ENCODE measurements at places on chromosomes 2 and 18.

- DNase-seq, result no peak
Observed at GRCh38 chr2:230614913-230615332, 97.7 kb upstream of the CAB39 start.

- DNase-seq, result no peak
Observed at GRCh38 chr2:30029804-30030203, 108.4 kb upstream of the ALK start.

- peak; percentile 30 for DNase-seq
Observed at GRCh38 chr2:207682557-207682956, 28.9 kb upstream of the CCNYL1 start.

DNA sequence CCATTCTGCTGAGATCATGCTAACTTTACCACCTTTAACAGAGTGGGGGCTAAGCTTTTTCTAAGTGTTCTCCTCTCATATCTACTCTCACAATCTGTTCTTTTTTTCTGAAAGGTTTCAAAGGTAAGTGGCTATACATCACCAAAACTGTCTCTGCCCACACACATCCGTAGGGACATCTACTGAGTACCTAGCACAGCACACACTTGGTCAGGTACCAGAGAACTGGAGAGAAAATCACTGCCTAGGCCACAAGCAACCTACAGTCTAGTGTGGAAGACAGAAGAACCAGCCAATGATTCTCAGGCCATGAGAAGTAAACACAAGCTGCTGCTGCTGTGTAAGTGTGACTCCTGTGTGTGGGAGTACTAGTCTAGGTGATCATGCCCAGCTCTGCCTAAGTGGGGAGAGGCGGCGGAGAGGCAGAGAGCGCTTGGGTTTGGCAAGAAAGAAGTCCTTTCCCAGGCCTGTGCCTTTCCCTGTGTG, 176.1 kb upstream of the ZFP36L2 start:
- no peak for DNase-seq

DNA sequence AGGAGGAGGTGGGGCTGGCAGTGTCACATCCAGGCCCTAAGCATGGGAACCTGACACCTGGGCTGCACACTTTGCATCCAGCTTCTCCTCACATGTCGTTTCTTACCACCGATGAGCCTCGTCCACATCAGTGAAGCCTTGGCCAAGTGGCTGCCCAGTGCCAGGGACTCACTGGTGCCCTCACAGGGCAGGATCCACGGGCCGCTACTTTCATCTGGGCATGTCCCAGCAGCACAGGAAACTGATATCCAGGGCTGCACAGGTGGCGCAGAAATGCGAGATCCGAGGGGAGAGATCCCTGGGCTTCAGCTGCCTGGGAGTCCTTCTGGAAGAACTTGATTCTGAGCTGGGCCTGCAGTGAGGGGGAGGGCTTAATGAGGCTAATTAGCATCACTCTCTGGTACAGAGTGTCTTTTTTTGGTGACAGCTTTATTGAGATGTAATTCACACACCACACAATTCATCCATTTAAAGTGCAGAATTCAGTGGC, 291.6 kb upstream of the HDAC4 start:
- DNase-seq, result no peak

GRCh38 chr2:105186967-105187498, 54.5 kb upstream of the GPR45 start:
- DNase-seq, result no peak

DNA sequence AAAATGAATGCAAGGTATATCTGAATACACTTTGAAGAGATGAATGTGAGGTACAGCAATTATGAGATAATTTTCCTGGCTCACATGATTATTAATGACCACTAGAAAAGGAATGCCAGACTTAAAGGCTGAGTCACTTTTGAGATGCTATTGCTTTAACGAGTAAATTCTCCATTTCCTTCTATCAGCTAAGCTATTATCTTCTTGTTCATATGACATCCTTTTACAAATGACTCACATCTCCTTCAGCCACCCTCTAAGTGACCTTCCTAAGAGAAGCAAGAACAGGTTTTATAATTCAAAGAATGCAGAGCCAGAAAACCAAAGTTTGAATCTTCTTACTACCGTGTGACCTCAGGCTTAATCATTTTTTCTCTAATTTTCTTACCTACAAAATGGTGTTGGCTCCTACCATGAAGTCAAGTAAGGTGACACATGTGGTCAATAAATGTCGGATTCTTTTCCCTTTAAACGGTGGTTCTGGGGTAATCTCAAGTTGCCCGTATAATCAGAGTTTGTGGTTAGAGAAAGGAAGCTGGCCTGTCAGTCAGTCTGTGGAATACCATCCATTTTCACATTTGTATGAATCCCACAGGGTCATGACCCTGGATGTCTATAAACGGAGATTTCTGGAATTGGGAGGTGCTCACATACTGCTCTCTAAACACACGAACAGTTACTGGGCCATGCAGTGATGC, 184.0 kb upstream of the PID1 start:
- DNase-seq, result no peak

GRCh38 chr2:66427300-66427699, 7.6 kb upstream of the MEIS1 start:
- DNase-seq, result no peak

- DNase-seq, result peak; percentile 33
Observed at GRCh38 chr2:111122631-111123421, 2.1 kb downstream of the BCL2L11 start.

DNA sequence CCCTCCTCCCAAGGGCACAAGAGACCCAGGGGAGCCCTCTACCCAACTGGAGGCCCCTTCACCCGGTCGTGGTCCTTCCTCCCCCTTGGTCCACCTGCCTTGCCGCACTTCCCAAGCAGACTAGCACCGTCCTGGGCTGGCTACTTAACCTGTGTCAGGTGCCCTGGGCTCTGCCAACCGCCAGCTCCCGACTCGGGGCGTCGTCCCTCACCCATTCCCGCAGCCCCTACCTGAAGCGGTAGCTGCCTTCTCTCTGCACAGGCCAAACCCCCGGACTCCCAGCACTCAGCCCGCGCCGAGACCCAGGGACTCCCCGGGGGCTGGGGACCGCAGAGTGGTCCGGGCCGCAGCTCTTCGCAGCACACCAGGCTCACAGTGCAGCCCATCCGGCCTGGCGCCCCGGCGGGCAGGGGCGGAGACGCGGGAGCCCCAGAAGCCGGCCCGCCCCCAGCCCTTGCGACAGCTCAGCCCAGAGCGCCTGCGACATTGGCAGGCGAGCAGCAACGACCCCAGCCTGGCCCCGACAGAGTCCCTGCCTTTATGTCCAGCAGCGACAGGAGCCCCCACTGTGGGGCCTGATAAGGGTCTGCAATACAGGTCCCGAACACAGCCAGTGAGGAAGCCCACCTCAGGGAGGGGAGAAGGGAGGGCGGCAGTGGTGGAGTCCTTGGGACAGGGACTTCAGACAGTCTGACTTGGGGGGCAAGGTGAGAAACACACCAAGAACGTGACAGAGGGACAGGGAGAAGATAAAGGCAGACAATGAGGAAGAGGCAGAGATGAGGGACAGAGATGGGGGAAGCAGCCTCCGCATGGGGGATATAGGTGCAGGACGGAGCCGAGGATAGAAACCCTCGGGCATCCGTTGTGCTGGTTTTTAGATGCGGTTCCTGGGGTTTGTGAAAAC, 31.0 kb upstream of the TNS1 start:
- DNase-seq, result peak; percentile 57

DNA sequence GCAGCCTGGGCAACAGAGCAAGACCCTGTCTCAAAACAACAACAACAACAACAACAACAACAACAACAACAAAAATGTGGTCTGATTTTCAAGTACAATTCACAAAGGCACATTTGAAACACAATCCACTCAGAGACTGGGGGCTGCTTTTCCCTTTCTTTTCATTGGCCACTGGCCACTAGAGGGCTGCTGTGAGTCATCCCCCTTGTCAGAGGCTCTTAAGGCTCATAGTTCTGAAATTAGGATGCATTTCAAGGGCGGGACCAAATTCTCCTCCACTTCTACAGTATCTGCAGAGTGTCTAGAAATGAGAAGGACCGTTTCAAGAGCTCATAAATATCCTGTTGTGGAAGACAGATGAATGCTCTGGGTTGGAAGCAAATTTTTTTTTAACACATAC, 285.4 kb downstream of the NRXN1 start:
- no peak for DNase-seq

DNA sequence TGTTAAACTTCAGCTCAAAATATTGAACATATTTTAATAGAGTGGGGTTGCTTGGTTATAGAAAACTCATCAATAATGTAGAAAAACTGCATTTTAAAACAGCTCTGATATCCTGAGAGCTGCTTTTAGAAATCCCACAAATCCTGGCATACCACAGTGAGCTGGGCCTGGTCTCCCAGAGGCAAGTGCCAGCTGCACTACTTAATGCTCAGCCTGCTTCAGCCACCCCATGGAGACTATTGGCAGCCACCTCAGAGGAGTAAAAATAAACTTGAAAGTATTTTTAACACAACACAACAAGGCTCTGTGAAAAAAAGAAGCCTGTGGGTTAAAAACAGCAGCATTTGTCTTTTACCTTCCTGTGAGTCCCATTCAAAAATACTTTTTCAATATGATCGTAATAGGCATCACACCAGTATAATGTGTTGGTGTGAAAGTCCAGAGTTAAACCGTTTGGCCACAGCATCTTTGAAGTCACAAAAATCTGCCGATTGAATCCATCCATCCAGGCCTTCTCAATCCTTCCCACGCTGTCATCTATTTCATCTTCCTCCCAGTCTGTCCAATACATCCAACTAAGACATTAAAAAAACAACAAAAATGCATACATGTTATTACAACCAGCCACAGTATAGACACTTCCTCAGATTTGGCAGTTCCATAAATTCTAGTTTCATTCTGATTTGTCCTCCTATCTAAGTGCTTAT, 1115.3 kb downstream of the LRP1B start:
- DNase-seq, result peak; percentile 13

GRCh38 chr18:3458952-3459853, 9.2 kb downstream of the TGIF1 start:
- DNase-seq, result peak; percentile 13

DNA sequence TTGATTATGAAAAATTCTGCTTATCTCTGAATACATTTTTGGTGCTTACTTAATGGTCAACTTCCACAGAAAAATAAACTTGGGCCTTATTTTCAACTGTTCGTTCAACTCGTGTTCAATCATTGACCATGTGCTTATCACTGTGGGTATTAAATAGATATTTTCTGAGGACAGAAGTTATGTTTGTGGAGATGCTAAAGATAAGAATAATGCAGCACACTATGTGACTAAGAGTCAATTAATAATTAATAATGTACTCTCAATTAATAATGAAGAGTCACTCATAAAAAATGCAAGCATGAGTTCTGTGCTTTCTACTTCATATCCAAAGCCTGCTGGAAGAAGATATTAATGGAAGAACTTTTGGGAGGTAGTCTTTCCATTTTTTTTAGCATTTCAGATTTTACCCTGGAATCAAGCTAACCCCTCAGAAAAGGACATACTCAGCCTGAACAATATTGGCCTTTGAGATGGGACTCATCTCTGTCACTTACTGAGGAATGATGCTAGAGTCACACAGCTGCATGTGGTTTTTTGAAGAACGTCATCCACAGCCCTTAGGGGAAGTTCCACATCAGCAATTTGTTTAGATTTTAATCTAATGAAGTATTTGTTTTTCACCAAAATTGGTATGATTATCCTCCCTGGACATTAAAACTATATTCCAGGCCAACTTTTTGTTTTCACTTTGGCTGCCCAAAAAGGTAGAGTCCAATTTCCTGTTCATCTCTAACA, 191.9 kb upstream of the CRIM1 start:
- DNase-seq, result peak; percentile 23

- no peak for DNase-seq
Observed at GRCh38 chr18:2978661-2979106, 34.3 kb downstream of the LPIN2 start.

DNA sequence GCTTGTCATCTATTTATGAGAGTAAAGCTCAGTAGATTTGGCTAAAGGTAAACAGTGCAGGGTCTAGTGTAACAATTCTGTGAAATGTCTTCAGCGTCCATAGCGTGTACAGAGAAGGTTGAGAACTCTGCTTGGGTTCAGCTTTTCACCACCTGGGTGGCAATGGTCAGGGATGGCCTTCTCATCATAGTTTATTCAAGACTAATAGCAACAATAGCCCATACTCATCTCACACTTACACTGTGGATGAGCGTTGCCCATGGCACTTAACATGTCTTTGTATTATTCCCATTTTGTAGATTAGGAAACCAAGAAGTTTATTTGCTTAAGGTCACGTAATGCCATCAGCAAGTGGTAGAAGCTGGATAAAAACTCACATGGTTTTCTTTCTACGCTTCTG, 106.8 kb upstream of the RND3 start:
- no peak for DNase-seq

- DNase-seq, result no peak
Observed at GRCh38 chr2:19312949-19313348, 45.5 kb downstream of the OSR1 start.

GRCh38 chr2:160803881-160804280, 310.3 kb upstream of the RBMS1 start:
- no peak for DNase-seq

GRCh38 chr2:182824056-182824766, 42.2 kb downstream of the FRZB start:
- no peak for DNase-seq

- no peak for DNase-seq
Observed at GRCh38 chr2:145799595-145800108, 1279.7 kb upstream of the ZEB2 start.

- DNase-seq, result peak; percentile 24
Observed at GRCh38 chr2:27807476-27807875, 36.0 kb downstream of the MRPL33 start.

DNA sequence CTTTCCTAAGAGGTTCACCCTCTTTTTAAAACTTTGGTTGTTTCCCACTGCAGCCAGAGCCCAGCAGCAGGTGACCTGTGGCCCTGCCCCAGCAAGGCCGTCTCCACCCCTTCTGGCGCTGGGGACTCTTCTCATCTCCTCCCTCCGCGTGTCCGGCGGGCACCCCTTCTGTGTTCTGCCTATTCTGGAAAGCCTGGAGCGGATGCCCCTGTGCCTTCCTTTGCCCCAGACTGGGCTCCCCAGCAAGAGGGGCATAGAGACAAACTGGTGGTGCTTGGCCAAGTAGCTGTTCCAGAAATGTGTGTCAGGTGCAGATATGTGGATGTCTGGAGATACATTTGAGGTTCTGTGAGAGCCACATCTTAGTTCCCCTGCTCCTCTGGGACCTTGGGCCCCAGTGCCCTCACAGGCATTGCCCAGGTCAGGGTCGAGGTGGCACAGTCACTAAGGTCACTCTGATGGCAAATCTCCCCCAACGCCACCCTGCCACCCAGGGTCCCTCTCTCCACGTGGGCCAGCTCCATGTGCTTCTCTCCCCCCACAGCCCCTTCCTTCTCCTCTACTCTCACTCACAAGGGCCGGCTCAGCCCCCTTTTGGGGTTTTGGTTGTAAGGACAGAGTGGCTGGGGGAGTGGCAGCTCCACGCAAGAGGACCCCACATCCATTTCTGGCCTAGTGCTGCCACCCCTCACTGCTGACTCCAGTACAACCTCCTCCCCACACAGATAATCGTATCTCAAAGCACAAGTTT, 35.5 kb upstream of the TAF1B start:
- DNase-seq, result no peak

GRCh38 chr2:63035169-63035568, 15.5 kb upstream of the OTX1 start:
- no peak for DNase-seq
